ENCODE measurements at places on chromosomes 7 and 10. TPM values are rescaled to one million over a fixed set of nuclear protein-coding genes. Genes with fewer than 3 reads are reported as not detected.
A peak's percentile ranks its signal among the peaks of the same experiment; 100 is the strongest.

Gene ASNS
- 6.7 TPM for total RNA-seq

Gene SPOCK2
- total RNA-seq: 10.4 TPM

Gene RASSF4
- 91.5 TPM for total RNA-seq

Gene PTPRN2
- total RNA-seq: 1.6 TPM

Gene SHOC2
- total RNA-seq: 44.2 TPM

Gene SEC31B
- 8.2 TPM for total RNA-seq

DNA sequence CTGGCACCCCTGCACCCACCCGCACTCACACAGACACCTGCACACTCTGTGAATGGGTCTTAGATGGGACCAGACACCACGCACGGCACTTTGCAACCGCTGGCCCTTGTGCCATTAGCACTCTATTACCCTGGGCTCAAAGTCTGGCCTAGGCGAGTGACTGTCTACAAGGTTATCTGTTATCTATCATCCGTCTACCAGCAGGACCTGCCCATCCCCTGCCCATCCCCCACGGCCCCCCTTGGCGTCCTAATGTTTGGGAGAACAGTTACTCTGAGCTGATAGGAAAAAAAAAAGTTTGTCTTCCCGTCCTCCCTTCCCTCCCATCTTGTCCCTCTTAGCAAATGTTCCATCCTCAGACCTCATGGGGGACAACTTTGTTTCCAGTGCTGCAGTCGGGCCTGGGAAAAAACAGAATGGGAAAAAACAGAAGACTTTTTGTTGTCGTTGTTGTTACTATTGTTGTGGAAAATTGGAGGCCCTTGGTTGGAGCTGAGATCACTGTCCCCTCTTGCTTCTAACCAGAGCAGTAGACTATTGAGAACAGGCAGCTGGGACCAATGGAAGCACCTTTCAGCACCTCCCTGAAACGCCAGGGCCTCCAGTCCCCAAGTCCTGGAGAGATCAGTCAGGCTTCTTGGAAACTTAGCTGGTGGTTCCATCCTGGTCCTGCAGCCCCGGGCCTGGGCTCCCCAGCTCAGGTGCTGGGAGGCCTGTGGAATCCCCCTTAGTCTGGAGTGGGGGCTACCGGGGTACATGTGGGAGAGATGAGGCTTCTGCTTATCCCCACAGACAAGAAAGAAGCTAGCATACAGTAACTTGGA, 12.2 kb downstream of the UNCX start:
- peak; percentile 40 for DNase-seq

- no peak for DNase-seq
Measured at GRCh38 chr10:118238573-118239235, 103.4 kb downstream of the FAM204A start.

DNA sequence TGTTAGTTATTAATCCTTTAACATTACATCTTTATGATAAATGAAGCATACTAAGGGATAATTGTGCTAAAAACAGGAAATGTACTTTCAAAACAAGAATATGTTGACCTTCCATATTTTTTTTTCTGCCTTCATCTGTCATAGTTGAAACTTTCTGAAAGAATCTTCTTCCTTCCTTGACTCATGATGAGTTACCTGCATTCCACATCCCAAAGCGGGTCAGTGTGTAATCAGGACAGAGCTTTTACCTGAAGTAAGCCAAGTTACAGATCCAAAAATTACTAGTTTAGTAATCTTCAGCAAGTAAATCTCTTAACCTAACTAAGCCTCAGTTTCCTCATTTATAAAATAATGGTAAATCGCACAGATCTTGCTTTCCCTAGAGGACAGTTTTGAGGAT, 13.4 kb upstream of the ARL4A start:
- DNase-seq: no peak

GRCh38 chr10:126166797-126167196, 221.5 kb downstream of the ADAM12 start:
- DNase-seq: no peak

DNA sequence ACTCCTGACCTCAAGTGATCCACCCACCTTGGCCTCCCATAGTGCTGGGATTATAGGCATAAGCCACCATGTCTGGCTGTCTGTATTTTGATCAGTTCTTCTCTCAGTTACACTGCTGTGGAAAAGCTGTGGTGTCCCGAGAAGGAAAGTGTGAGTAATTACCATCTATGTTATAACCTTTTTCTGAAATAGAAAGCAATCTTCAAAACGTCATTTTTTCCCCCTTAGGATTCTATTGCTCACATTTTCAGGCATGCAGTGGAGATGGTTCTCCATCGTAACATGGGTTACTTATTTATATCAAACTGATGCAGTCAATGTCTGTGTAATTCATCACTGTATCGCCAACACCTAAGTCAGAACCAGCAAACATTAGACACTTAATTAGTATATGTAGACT, 103.5 kb upstream of the FAM3C start:
- DNase-seq: no peak

GRCh38 chr7:2717293-2718261, 29.6 kb downstream of the AMZ1 start:
- peak; percentile 69 for DNase-seq

DNA sequence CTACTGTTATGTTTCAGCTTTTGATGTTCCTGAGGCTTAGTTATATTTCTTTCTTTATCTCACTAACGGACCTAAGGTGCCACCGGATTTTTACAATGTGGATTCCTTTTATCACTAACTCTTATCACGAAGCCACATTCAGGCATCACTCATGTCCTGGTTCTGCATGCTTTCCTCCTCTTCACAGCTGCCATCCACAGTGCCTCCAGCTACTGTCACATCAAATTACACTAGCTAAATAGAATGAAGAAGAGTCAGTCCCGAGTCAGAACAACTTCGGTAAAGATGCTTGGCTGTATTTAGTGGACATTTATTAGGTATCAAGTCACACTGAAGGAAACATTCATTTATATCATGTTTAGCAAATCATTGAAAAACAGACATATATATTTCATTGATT, 153.2 kb downstream of the NEBL start:
- no peak for DNase-seq

GRCh38 chr10:28734938-28735759, 57.8 kb downstream of the BAMBI start:
- DNase-seq: no peak

- no peak for DNase-seq
Measured at GRCh38 chr7:157402911-157403534, 66.2 kb downstream of the DNAJB6 start.

DNA sequence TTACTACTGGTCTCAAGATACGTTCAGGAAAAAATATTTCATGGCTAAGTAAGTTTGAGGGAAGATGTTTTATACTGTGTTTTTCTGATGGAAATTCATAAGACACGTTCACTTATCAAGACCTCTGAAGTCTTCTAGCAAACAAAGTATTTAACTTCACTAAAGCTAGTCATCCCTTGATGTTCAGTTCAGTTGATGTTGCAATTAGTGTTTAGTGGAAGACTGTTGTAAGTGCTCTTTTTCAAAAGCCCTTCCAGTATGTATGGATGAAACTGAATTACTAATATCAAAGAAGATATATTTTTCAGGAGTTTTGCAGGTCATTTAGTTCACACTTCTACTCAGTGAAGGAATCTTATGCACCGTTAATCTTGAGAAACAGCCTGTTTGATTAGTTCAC, 25.1 kb downstream of the CUL1 start:
- DNase-seq: no peak

DNA sequence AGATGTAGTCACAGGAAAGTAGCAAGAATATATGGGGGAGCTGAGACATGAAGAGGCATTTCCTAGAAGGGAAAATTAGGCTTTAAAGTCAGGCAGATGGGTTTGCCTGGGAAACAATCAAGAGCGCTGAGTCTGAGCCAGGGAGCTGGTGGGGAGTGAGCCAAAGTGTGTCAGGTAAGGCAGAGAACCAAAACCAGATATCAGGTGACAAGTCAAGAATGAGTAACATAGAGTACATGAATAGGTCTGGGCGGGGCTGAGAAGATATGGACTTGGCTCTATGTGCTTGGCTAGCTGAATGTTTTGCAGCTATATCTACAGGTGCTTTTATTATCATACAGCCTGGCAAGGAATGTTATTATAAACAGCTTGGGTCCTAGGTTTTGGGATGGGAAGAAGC, 49.3 kb downstream of the GPR141 start:
- DNase-seq: no peak

- no peak for DNase-seq
Measured at GRCh38 chr10:88233870-88234269, 349.2 kb downstream of the RNLS start.

DNA sequence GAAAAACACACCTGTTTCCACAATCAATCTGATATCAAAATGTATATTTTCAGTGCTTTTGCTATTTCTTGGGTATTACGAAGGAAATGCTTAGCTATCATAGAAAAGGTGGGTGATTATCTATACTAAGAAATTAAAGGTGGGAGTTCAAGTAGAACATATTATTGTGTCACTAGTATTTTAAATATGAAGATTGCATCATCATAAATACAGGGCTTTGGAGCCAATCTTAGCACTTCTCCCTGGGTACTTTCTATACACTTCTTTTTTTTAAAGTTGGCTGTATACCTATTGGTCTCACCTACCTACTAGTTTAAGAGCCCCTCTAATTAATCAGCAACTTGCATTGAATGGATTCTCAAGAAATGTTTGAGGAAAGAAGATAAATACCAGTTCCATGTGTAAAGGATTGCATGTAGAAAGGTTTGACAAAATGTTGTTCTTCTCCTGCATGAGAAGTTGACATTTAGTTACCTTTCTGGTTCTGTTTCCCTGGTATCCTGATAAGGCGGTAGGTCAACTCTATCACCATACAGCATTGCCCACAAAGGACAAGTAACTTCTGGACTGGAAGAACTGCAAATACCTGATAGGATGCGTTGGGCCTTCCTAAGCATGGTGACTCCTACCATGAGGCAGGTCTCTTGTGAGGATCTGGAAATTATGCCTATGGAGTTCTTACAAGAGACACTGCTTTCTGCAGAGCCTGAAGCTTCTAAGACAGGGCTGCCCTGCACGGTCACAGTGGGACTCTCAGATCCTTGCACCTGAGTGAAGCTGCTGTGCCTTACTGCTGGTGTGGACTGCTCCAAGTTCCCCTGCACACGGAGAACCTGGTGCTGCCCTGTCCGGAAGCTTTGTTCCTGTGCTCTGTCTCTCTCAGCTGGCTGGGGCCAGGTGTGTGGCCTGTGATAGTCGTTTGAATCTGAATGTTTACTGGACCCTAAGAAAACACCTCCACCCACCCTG, 32.1 kb upstream of the PDSS1 start:
- no peak for DNase-seq

GRCh38 chr10:9294132-9294663, 1239.7 kb downstream of the GATA3 start:
- DNase-seq: no peak

DNA sequence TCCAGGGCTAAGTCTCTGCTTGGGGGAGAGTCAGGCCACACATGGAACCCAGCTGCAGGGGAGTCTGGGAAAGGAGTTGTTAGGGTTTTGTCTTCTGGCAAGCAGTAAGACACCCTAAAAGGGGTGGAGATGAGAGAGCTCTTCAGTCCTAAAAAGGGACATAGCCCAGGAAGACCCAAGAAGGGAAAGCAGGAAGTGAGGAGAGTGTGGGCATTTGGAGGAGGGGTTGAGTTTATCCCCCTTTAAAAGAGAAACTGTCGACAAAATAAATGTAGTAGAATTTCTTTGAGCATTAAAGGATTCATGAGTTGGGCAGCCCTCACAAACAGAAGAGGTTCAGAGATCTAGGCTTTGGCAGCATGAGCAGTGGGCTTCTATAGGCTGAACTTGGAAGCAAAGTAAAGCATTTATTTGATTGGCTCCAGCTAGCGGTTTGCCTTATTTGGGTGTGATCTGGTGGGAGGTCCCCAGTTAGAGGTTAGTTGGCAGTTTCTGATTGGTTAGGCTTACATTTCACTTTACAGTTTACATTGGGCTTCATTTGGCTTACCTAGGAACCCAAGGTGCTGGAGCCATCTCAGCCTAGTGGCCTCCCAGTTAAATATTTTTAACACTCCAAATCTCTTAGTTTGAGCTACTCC, 246.7 kb downstream of the CAMK1D start:
- no peak for DNase-seq

GRCh38 chr10:32995066-32995622, 37.1 kb upstream of the ITGB1 start:
- no peak for DNase-seq

DNA sequence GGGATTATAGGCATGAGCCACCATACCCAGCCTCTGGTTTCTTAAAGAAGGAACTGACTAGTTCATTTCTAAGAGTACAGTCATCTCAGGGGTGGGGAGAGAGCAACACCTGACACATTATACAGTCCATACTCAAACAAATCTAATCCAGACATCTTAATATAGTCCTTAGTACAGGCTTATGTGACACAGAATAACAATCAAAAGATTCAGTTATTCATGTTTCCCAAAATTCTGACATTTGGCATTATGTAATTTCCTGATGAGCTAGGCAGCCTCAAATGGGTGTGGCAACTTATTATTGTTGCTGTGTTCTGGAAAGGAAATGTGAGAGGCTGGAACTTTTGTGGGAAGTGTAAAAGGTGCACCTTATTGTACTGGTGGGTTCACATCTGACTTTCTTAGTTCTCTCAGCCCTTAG, 116.3 kb downstream of the WDFY4 start:
- DNase-seq: no peak
